ENCODE measurements at places on chromosomes 5 and 9.

GRCh38 chr5:116559673-116560164 is 14.9 kb downstream of the SEMA6A start:
- DNase-seq = no peak

DNA sequence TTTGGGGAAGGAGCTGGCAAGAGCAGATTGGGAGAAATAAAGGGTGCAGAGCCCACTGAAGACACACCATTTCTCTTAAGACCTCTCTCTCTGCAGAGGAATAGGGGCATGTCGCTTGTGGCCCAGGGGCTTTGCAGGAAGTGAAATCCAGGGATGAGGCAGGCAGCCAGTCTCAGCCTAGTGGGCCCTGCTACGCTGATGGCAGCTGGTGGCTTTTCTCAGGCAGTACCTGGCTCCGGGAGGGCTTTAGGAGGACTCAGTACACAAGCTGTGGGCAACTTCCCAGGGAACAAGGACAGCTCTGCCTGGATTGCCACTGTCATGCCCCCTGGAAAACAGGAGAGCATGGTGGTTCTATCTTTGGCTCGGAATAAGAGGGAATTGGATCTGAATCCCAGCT is 76.2 kb upstream of the NEURL1B start:
- DNase-seq = no peak

DNA sequence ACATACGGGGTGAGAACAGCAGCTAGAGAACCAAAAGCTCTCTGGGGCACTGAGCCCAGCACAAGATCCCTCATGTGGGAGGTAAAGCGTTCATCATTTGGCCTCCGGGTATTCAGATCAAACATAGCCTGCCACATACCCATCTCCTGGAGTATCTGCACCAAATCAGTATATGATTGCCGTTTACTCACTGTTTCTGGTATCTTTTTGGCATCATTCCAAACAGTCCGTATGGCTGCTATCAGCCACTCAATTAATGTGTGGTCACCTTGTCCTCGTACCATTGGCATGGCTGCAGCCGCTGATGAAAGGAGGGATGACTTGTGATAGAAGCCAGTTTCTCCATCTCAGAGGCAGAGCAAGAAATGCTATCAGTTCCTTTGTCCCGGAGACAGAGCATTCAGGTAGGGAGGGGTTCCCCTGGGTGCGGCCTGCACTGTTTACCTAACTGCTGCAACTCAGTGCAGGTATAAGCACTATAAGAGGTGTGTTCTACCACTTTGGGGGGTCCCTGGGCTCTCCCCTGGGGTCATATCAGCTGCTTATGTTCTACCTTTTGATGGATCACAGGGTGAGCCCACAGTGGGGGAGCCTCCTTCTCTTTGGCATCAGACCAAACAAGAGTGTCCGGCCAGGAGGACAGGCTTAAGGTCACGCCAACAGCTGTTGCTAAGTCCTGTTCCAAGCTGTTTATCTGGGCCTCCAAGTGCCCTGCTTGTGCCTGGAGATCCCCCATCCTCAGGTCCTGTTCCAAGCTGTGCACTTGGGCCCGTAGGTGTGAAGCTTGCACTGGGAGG is 9.4 kb downstream of the DMAC1 start:
- no peak for DNase-seq

DNA sequence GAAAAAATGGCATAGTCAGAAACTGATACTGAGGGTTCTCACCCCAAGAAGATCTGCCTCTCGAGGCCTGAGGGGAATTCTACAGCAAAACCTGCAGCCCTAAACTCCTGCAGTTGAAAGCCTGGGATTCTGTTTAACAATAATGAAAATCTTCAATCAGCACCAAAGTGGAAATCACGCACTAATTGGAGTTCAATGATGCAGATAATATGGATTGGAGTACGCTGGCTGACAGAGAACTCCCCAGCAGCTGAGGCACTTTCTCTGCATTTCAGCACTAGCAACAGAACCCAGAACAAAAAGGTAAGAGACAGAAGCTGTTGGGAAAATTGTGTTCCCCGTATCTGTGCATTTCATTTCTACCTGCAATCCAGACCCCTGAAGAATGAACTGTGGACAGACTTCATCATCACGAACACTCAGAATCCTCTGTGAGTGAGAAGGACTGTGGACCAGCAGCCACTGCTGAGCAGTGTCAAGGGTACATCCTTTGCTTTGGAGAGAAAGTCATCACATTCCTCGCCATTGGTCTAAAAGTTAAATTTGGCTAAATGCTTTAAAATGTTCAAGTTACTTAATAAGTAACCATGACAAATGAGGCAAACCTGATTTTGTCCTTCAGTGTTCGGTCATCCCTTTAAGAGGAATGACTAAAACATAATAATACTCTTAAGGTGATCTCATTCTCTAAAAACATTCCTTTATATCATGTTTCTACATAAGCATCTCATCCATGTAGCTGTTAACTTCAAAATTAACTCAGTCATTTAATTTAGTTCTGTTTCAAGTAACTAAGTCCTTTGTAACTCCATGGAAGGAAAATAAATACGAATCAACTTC is 126.1 kb downstream of the GAS1 start:
- DNase-seq = peak; percentile 61

DNA sequence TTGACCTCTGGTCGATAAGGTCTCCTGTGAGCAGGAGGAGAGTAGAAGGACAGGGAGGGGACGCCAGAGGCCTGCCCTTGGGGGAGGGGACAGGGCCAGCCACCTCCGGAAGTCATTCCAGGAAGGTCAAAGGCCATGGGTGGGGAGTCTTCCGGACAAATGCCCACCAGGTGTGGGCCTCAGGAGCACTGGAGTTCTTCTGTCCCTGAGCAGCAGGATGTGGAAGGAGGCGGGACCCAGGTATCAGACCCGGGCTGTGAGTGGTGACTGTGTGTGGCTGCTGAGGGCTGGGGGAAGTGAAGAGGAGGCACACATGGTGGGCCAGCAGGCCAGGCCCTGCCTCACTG is 13.9 kb downstream of the FGF18 start:
- DNase-seq = no peak

DNA sequence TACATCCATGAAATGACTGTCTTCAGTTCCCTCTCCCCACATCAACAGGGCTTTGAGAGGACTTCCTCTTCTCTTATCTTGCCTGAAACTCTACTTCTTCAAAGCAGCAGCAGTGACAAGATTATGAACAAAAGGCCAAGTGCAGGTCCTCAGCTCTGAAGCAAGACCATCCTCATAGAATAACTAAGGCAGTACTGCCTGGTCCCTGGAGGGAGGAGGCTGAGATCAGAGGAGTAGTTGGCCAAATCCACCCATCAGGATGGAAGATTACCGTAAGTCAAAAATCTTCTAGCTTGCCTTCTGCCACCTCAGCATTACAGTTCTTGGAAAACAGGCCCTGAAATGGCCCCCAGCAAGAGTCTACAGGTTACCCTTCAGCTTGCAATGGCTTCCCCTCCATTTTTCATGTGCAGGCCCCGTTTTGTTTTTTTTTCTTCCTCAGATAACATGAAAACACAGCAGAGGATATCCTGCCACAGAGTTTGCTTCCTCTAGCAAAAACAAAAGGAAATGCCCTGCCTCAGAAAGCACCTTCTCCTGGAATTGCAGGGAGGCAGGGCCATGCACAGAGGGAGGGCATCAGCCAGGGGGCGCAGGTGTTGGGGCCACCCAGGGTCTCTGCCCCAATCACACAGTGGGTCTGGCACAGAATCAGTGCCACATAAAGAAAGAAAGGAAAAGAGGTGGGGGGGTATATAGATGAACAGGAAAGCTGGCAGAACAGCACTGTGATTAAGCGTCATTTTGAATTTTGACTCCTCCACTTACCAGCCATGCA is 40.0 kb downstream of the KLHL3 start:
- DNase-seq = no peak

DNA sequence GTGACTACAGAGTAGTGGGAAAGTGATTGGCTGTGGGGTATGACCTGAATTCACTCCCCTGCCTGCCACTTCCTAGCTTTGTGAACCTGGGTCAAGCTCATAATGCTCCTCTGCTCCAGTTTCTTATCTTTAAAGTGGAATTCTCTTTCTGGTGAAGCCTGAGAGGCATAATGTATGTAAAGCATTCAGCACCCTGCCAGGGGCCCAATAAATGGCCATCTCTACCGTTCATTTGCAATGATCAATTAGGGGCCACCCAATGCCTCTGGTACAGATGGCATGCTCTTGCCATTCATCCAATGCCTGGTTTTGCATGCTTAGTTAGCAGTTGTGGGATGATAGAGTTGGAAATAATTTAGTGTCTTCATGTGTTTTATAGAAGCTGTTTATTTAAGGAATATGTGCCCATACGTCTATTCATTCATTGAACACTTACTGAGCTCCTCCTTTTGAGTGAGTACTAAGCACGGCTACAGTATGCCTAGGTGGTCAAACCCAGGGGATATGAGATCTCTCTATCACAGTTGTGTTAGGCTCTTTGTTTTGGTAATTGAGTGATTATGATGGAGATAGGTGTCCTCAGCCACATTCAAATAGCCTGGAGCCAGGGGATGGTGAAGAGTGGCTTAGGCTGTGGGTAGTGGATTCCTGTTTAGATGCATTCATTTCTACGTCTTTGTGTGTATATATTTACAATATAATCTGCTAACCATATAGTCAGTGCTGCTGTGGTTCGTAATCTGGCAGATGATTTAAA is 15.3 kb downstream of the ZNF462 start:
- no peak for DNase-seq

DNA sequence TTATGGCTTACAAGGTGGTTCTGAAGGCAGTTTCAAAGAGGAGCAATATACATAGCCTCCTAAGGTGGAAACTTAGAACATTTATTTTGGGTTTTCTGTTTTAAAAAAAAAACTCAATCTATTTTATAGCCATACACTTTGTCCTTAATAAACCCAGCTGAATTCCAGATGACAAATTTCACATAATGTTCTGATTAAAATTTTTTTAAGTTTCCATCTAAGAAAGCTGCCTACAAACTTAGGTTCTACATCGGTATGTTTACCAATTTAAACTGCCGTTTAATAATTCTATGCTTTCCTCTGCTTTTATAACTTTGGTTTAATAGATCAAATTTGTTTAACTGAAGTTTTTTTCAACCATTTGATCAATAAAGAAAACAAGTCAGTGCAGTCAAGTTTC is 12.5 kb downstream of the NR3C1 start:
- DNase-seq = peak; percentile 32

GRCh38 chr5:68433526-68433922 is 218.0 kb downstream of the PIK3R1 start:
- DNase-seq = no peak

GRCh38 chr9:38768351-38768761 is 48.4 kb upstream of the FAM240B start:
- no peak for DNase-seq

DNA sequence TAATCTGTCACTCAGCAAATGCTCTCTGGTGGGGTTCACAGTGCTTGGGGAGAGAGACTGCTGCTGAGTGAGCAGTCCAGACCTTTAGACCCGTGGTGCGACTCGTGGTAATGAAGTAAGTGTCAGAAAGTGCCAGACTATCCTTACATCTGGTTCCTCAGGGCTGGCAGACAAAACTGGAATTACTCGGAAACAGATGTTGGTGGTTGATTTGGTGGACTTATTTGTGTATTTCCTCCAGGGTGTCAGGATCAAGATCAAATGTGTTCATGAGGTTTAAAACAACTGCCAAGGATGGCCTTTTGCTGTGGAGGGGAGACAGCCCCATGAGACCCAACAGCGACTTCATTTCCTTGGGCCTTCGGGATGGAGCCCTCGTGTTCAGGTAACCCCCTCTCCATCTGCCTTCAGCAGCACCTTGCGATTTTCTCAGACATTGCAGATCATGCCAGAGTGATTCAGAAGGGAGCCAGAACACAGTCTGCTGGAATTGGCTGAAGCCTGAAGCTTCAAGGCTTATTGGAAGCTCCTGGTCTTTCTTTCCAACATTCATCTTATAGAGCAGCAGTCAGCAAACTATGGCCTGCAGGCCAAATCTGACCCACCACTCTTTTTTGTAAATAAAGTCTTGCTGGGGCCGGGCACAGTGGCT is 105.2 kb downstream of the LIFR start:
- DNase-seq = no peak

DNA sequence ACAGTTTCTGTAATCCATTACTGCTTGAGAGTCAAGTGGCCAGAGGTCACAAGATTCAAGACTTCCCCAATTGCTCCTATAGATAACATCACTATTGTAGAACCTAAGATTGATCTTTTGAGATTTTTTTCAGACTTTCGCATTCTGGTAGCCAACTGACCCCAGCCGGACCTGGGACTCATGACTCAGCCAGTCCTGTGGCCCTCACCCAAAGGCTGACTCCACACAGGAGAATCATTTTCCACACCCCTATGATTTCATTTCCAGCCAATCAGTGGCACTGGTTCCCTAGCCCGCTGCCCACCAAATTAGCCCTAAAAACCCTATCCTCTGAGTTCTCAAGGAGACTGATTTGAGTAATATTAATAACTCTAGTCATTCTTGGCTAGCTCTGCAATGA is 36.2 kb downstream of the TARS1 start:
- no peak for DNase-seq

DNA sequence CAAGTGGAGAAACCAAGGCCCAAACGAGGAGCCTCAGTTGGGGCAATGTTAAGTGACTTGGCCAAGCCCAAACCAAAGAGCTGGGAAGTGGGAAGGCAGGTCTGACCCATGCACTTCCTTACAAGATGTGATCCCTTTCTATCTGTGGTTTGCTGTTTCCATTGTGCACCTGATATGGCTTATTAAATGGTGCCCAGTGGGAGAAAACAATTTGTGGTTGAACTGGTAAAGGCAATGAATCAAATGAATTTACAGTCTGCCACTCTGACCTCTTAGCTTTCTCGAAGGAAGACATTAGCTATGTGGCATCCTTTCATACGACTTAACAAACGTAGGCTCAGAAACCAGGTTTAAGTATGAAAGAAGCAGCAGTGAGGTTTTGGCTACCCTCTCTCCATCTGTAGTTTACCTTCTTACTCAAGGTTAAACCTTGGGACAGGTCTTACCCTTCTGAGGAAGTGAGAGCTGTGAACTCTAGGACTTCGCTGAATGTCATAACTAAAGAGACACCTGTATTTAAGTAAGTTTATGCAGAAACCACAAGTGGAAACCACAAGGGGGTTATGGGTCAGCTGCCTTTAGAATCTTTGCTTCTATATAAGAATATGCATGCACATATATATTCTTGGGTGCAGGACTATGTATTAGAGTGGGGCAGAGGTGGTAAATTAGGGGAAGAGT is 100.5 kb upstream of the SPATA31D4 start:
- no peak for DNase-seq

GRCh38 chr9:8338767-8339510 is 539.4 kb upstream of the DMAC1 start:
- DNase-seq = peak; percentile 18

DNA sequence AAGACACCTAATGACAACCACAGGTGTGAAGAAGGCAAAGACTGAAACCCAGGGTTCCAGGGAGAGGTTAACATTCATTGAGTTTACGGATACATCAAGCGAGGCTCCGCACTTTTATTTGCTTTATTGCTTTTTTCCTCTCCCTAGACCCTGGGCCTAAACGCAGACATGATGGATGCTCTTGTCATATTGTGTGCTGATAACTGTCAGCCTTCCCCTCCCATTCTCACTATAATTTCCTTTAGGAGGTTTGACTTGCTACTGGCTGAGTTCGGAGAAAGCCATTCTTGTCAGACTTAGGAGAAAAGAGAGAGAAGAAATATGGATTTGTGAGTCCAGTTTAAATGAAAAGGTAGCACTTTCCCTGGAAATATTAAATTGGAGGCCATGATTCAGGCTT is 471.6 kb downstream of the DNAH5 start:
- no peak for DNase-seq

- no peak for DNase-seq
These were observed 127.3 kb upstream of the ELL2 start for GRCh38 chr5:96088706-96089498.

- no peak for DNase-seq
These were observed 13.1 kb upstream of the ARL15 start for GRCh38 chr5:54323495-54323894.

All from fibroblast of skin of right biceps (primary cell).